ENCODE measurements at places on chromosomes 11 and 22.
A peak's percentile ranks its signal among the peaks of the same experiment; 100 is the strongest.

DNA sequence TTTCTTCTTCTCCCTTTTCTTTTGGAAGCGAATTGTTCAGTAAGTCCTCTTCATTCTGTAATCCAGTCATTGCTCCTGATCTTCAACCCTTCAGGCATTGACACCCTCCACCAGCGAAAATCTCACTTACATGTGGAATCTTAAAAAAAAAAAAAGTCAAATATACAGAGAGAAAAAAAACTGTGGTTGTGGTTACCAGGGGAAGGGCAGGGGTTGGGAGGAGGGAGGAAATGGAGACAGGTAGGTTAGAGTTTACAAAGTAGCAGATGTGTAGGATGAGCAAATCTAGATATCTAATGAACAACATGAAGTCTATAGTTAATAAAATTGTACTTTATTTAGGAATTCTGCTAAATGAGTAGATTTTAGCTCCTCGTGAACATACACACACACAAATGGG, 17.7 kb upstream of the TMEM123 start:
- no peak for DNase-seq

- peak; percentile 30 for DNase-seq
These were observed 59.0 kb downstream of the PPP2R1B start for GRCh38 chr11:111707039-111707690.

- DNase-seq: peak; percentile 74
These were observed 55.0 kb downstream of the MYH9 start for GRCh38 chr22:36332623-36333332.

GRCh38 chr11:93917673-93918072, 67.3 kb upstream of the VSTM5 start:
- DNase-seq: no peak

DNA sequence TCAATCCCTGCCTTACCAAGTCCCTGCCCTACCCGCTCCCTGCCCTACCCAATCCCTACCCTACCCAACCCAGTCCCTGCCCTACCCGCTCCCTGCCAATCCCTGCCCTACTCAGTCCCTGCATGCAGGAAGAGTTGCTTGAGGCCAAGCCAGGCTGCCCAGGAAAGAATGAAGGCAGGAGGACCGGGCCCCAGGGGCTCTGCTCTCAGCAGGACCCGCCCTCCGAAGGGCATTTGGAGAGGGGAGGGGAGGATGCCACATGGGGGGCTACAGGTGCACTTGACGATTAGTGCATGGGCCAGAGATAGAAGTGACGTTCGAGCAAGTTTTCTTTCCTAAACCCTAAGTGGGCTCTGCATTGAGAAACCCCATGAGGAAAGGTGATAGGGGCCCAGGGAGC, 581.2 kb downstream of the TBC1D22A start:
- DNase-seq: no peak

- peak; percentile 27 for DNase-seq
These were observed 30.5 kb downstream of the CTNND1 start for GRCh38 chr11:57792060-57792541.

- DNase-seq: no peak
These were observed 223.4 kb upstream of the ZBED5 start for GRCh38 chr11:11081288-11081687.

DNA sequence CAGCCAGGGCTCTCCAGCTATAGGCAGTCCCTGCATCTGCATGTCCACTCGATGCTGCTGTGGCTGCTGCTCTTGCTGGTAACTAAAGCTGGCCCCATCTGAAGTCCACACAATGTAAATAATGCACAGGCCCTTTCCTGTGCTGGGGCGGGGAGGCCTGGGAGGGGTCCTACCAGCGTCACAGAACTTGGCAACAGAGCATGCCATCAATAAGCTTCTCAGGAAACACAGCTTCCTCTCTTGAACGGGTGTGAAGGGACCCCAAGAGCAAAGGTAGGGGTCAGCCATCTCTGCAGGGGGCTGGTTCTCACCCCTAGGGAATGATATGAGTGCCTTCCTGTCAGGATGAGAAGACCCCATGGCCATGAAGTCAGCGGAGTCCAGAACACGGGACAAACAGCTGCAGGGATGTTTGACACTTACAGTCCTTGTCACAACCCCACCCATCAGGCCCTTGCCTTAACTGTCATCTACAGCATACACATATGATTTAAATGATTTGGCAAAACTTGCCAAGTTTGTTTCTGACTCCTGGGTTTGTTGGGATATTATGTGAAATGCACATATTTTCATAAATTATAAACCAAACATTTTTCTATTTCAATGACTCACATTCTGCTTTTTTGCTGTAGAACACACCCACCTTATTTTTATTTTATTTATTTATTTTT, 39.1 kb upstream of the LYVE1 start:
- DNase-seq: peak; percentile 52

GRCh38 chr22:38830026-38830844, 13.6 kb downstream of the NPTXR start:
- DNase-seq: no peak

DNA sequence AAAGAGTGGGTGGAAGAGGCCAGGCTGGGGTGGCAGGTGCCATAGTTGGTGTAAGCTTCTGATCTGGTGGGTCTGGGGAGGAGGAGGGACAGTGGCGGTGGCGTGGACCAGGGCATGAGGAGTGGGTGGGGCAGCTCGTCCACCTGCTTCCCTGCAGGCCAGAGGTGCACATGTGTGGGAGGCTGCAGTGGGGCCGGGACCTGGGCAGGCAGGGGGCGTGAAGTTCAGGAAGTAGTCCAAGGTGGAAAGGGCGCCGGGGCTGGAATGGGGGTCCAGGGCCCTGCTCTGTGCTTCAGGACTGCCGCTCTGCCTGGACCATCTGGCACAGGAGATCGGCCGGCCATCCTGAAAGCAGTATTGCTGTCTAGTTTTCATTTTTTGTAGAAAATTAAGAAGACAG, 15.9 kb downstream of the RIBC2 start:
- no peak for DNase-seq

- no peak for DNase-seq
These were observed 503.2 kb upstream of the B3GAT1 start for GRCh38 chr11:134915212-134915611.

DNA sequence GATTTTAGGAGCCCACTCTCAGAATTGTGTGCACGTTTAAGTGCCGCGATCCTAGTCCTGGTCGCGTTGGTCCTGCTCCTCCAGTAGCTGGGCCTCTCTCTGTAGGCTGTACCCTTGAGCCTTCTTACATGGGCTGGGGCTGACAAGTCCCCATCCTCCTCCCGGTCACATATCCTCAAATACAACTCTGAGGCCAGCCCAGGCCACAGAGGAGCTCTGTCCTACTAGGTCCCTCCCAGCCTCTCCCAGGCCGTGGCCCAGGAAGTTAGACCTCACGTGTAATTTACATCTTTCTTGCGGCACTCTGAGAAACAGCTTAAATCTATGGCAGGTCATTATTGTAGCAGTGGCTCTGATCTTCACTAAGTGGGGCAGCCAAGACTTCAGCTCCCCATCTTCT, 207.2 kb upstream of the TBCEL start:
- no peak for DNase-seq

GRCh38 chr11:13576995-13577394, 81.2 kb upstream of the PTH start:
- DNase-seq: no peak

DNA sequence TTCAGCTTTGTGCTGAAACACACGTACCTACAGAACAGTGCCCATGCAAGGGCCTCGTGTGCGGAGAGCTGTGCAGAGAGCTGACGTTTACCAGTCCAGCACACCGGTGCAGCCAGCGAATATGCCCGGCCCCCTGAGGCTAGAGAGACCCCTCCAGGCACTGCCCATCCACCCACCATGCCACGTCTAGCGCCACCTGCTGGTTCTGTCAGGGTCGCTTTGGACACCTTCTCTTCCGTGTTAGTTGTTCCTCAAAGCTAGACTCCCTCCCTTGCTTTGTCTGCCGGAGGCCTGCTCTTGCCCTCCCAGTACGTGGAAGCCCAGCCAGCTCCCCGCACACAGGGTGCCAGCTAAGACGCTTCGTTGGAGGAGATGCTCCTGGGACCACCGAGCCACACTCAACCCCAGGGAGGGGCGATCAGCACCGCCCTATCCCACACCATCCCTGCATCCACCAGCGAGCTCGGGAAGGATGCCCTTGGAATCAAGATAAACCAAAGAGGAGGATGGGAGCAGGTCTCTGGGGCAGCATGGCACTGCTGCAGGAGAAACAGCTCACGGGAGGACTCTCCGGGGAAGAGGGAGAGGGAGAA, 43.4 kb downstream of the CPT1A start:
- peak; percentile 26 for DNase-seq

GRCh38 chr11:105367129-105367528, 227.6 kb upstream of the CARD18 start:
- DNase-seq: no peak

DNA sequence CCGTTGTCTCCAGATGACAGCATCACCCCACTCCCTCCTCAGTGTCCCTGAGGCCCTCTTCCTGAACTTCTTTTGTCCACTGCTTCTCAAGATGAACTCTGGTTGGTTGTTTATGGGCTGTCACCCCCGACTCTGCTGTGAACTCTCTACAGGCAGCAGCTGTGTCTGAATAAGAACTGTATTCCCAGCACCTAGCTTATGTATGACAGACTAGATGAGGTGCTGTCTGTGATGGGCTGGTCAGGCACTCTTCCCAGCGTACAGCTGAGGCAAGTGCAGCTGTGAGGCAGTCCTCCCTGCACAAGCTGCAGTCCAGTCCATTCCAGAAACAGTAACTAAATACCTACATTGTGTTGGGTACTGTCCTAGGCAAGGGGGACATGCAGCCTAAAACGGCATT, 111.4 kb upstream of the PITPNB start:
- no peak for DNase-seq

DNA sequence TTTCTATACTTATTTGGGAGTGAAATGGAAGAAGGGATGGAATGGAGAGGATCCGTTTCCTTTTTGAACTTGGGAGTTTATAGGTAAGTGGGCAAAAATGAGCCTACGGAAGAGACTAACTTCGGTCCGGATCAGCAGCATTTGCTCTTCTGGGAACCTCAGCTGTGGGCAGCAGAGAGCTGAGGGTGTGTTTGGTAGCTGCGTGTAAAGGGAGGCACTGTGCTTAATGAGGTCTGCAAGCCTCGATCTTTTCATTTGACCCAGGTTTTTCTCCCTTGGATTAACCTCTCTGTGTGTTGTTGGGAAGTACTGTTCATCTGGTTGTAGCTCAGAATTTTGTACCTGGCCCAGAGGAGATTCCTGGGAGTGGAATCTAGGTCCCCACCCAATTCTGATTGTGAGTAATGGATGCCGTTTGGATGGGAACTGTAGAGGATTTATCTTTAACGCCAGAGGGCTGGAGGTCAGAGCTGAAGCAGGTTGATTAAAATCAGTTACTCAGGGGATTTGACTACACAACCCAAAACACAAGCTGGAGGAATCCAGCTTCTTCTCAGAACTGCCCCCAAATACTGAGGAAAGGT, 201.6 kb upstream of the SORL1-AS1 start:
- DNase-seq: no peak

GRCh38 chr22:39819429-39819828, 74.1 kb downstream of the ENTHD1 start:
- DNase-seq: no peak

DNA sequence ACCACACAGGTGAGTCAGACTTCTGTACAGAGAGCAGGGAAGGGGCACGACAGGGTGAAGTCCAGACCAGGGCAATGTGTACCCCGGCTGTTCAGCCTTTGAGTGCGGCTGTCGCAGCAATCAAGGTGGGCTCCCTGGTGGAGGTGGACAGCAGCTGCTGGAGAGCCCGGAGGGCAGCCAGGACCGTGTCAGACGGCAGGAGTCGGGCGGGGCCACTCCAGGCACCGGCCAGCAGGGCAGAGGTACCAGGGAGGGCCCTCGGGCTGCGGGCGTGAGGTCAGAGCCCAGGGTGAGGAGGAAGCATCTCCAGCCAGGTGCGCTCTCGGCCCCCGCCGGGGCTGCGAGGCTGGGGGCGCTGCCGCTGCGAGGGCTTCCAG, 802 bp upstream of the PIM3 start:
- no peak for DNase-seq

DNA sequence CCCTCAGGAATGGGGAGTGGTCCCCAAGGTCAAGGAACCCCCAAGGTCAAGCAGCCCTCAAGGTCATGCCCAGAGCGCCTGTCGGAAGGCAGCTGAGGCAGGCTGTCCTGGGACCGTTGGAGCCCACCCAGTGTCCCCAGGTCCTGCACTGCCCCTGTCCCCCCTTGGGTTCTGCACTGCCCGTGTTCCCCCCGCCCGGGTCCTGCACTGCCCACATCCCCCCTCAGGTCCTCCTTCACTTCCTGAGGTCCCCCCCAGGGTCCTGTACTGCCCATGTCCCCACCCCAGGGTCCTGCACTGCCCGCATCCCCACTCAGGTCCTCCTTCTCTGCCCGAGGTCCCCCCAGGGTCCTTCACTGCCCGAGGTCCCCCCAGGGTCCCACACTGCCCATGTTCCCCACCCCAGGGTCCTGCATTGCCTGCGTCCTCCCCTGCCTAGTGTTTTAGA, 1073.0 kb downstream of the BRD1 start:
- DNase-seq: no peak

GRCh38 chr11:34600339-34601084, 20.4 kb upstream of the EHF start:
- no peak for DNase-seq

DNA sequence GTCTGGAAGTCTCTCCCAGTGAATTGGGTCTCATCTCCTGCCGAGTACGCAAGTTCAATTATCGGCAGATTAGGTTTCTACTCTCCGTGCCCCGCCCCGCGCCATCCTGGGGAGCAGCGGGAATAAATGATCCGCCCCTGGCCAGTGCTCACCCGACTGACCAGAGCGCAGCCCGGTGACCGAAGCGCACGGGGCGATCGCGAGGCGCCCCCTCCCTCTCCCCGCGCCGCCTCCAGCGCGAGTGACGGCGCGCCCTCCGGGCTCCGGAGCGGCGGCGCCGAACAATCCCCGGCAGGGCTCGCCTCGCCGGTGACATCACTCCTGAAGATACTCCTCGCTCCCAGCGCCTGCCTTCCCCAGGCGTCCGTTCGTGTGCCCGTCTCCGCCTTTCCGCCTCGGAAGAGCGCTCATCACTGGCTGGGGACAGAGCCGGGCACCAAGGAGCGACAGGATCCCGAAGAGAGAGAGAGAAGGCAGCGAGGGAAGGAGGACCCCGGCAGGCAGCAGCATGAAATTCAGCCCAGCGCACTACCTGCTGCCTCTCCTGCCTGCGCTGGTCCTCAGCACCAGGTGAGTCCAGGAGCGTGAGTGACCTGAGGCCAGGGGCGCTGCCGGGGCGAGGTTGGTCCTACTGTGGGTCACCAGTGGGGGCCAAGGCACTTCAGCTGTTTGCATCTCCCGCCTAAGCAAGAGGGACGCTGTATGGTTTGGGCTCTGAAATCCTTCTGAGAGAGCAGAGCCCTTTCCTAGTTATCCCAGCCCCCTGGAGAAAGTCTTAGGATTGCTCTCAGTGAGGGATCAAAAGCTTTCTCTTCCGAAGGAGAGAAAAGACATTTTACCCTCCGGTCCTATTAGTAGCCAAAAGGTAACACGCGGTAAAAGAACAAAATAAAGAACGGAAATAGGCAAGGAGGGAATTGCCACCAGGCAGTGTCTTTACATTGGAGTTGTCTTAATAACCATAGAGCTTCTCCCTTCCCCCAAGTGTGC, at the start of gene LUZP2:
Gene LUZP2 (plus strand): TSS at position 318 of the 990 bp plus-strand sequence.
- DNase-seq: peak; percentile 57

GRCh38 chr22:38303974-38304373, 13.3 kb downstream of the CSNK1E start:
- no peak for DNase-seq

- peak; percentile 29 for DNase-seq
These were observed 711 bp downstream of the FDX1 start for GRCh38 chr11:110430267-110431050.
